ENCODE measurements at places on chromosomes 13 and 19.
A peak's percentile ranks its signal among the peaks of the same experiment; 100 is the strongest.

DNA sequence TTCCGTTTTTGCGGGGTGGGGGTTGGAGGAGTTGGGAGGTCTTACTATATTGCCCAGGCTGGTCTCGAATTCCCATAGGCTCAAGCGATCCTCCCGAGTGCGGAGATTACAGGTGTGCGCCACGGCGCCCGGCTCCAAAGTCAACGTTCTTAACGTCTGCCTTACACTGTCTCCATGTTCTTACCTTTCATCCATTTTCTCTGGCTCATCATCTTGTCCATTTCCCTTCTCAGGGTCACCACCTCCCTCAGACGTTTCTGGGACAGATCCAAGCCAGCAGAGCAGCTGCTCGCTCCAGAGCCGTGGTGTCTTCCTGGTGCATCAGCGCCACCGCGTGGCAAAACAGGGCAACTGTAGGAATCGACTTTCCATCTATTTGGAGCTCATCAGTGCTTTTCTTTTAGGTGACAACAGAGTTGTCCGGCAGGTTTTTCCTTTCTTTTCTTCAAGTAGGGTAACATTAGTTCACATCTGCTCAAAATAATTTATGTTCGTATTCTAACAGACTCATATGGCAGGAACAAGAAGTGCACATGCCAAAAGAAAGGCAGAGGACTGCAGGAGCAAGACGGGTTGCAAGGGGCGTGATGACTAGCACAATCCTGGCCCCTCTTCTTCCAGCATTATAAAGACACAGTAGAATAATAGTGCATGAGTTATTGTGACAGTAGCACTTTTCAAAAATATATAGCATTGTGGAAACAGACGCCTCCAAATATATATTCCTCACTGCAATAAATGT, 103.1 kb upstream of the ABCC4 start:
- peak; percentile 40 for DNase-seq

- no peak for DNase-seq
These were observed 26.6 kb downstream of the BRD4 start for GRCh38 chr19:15305582-15306334.

- no peak for DNase-seq
These were observed 802.5 kb upstream of the SLITRK1 start for GRCh38 chr13:84684804-84685203.

GRCh38 chr19:29287061-29287460, 74.1 kb upstream of the UQCRFS1 start:
- no peak for DNase-seq

GRCh38 chr19:3818918-3819317, 32.7 kb upstream of the MATK start:
- no peak for DNase-seq

All from NCI-H510A (cell line).